ENCODE measurements at places on chromosomes 3 and 15.

DNA sequence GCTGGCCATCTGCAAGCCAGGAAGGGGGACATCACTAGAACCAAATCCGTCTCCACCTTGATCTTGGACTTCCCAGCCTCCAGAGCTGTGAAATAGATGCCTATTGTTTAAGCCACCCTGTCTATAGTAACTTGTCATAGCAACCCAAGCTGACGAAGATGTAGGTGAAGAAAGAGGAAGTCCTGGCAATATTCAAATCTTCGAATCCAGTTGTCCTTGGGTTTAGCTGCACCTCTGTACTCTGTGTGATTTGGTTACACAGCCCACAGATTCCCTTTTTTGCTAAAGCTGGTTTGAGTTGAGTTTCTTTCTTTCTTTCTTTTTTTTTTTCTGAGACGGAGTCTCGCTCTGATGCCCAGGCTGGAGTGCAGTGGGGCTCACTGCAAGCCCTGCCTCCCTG lies 68.0 kb upstream of the XCR1 start:
- no peak for DNase-seq

GRCh38 chr15:33894193-33894592 lies 74.1 kb upstream of the CHRM5 start:
- no peak for DNase-seq

- no peak for DNase-seq
Measured at GRCh38 chr3:77052051-77052501, 12.2 kb downstream of the ROBO2 start.

- DNase-seq, result no peak
Measured at GRCh38 chr15:28114721-28115622, 15.9 kb upstream of the OCA2 start.

GRCh38 chr3:42164656-42165055 lies 73.5 kb downstream of the TRAK1 start:
- no peak for DNase-seq

GRCh38 chr15:62561059-62561519 lies 396.0 kb upstream of the C2CD4B start:
- DNase-seq, result no peak

DNA sequence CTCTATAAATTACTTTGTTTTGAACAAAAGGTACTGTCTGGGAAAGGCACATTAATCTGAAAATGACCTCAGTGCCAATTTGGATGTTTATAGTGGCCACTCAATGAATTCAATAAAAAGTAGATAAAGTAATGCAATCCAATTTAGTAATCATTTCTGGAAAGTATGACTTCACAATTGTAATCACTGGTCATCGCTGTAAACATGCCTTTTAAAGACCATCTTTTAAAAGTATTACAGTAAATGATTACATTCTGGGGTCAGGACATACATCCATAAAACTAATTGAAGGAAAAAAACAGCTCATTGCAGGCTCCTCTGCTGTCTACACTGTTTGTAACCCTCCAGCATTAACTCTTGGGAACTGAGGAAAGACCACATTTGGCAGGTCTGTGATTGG lies 43.2 kb downstream of the HRH1 start:
- no peak for DNase-seq

- no peak for DNase-seq
Measured at GRCh38 chr3:110067527-110067926, 730.2 kb upstream of the DPPA4 start.

DNA sequence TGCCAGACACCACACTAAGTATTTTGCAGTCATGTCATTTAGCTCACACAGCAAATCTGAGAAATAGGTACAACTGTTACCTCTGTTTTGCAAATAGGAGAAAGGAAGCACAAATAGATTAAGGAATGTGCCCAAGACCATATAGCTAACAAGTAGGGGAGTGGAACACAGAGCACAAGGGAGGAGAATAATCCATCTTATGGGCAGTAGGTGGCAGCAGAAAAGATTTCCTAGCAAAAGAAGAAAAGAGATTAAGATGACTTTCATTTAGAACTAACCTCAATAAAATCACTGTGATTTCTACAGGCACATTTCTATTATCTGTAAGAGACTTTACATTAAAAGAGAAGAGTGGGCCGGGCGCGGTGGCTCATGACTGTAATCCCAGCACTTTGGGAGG lies 49.1 kb downstream of the NR1I2 start:
- DNase-seq, result no peak

DNA sequence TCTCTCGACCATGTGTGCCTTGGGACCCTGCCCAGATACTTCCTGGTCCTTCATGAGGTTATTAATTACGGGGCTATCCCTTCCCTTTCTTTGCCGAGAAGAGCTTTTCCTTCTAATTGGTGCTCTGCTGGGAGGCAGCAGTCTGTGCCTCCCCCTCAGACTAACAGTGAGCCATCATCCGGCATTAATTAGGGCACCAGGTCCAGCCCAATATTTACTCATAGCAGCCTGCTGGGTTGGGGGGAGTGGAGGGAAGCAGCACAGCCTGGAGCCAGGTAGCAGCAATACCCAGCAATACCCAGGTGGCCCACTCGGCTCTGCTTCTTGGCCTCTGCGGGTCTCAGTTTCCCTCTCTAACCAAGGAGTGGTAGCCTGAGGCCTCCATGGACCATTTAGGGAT lies 20.1 kb downstream of the CACNA2D2 start:
- no peak for DNase-seq

DNA sequence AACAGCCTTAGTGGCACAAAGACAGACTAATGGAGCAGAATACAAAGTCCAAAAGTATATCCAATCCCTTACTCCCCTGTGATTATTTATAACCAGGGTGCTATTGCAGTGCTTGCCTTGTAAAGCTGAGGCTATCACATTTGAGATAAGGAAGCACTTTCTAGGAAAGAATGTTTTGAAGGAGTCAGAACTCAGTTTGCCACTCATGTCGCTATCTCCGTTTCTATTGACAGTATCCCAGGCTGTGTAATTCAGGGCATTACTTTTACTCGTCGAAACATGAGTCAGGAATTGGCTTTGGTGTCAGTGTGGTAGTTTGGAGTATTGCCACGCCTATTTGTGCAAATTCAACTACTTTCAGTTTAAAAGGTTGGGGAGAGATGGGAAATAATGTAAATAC lies 78.4 kb downstream of the FBXL2 start:
- no peak for DNase-seq

DNA sequence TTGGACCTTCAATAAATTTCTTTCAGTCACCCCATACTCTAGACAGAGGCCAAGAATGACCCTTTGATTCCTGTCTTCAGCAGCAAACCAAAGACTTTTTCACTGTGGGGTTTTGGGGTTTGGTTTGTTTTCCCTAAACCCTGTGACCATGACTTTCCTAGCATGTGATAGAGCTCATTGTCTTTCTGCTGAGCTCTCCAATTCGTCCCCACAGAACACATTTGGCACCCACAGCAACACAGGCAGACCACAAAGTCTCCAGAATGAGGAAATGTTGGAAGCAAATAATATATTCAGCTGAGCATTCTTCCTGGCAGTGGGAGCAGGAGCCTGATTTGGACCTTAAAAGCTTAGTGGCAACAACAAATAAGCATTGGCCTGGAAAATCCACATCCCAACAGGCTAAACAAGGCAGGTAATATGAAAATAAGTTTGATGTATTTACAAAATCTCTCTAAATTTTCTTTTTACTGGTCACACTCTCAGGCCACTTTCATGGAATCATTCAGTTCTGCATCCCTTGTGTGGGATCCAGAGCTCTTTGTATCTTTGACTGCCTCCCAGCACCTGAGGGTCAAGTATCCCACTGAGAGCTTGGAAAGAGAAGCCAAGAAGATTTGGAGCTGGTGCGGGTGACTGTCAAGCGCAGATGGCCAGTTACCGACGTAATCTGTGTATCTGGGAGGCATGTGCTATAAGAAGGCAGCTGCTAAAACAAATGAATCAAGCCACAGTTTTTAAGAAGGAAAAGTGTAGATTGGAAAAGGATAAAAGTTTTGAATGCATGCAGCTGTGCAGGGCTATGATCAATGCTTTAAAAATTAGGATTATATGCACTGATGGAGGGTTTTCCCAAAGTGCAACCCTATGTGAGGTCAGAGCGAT lies 36.5 kb upstream of the CPB1 start:
- peak; percentile 94 for DNase-seq

GRCh38 chr15:90950676-90951075 lies 4.0 kb upstream of the RCCD1 start:
- DNase-seq, result no peak

GRCh38 chr3:113736548-113737089 lies 9.4 kb downstream of the NAA50 start:
- DNase-seq, result no peak

DNA sequence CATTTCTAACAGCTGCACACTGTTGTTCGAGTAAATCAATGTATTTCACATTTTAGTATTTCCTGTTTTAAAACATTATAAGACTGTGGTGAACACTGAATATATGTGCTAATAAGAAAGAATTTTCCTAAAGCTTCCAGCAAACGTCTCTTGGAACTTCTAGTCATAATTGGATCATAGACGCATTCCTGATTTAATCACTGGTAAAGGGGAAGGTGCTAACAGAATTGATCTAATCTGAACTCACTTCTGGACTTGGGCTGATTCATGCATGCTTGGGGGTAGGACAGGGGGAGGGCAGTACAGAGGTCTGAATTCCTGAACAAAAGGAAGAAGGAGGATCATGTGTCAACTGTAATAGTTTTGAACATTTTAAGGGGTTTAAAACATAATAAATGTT lies 7.3 kb upstream of the LEKR1 start:
- DNase-seq, result no peak

DNA sequence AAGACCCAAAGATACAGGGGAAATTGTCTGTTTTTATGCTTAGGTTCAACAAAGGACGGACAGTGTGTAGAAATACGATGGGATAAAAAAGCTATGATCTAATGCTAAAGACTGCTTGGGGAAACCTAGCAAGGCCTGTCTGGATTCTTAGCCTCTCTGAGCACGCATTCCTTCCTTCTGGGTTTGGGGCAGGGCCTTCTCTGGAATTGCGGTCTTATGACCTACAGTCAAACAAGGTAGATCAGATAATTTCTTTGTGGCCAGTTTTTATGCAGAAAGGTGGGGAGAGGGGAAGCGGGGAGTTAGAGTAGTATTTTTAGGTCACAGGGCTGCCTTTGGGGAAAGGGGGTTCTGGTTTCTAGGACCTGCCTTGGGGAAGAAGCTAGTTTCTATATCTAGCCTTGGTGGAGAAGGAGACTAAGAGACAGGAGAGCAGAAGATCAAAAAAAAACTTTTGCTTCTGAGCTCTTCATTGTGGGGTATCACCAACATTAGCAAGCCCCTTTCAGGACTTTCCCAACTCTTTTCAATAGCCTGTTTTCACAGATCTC lies 39.1 kb upstream of the LIPC start:
- no peak for DNase-seq

GRCh38 chr15:95446854-95447253 lies 883.6 kb upstream of the NR2F2 start:
- DNase-seq, result no peak

DNA sequence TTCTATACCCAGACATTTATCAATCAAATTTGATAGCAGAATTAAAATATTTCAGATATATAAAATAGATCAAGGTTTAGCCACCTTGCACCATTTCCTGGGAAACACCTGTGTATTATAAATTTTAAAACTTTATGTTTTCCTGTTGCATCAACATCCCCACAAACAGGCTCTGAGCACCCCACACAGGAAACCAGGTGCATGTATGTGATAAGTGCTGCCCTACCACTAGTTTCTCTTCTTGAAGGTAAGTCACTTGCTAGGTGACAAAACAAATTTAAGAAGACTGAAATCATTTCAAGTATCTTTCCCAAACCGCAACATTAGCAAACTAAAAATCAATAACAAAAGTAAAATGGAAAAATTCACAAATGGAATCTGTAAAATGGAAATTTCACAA lies 496.1 kb upstream of the CCDC54 start:
- no peak for DNase-seq
